Sciatic nerve (tissue), 2 donors: ENCODE measurements at places on chromosomes 2 and 18. TPM values are rescaled to one million over a fixed set of nuclear protein-coding genes. Genes with fewer than 3 reads are reported as not detected.
A peak's percentile ranks its signal among the peaks of the same experiment; 100 is the strongest.

Gene ST8SIA5
- total RNA-seq = 0.22 TPM

Gene SLC30A3
- not detected for total RNA-seq

Gene KLF11
- total RNA-seq = 23.5 TPM

DNA sequence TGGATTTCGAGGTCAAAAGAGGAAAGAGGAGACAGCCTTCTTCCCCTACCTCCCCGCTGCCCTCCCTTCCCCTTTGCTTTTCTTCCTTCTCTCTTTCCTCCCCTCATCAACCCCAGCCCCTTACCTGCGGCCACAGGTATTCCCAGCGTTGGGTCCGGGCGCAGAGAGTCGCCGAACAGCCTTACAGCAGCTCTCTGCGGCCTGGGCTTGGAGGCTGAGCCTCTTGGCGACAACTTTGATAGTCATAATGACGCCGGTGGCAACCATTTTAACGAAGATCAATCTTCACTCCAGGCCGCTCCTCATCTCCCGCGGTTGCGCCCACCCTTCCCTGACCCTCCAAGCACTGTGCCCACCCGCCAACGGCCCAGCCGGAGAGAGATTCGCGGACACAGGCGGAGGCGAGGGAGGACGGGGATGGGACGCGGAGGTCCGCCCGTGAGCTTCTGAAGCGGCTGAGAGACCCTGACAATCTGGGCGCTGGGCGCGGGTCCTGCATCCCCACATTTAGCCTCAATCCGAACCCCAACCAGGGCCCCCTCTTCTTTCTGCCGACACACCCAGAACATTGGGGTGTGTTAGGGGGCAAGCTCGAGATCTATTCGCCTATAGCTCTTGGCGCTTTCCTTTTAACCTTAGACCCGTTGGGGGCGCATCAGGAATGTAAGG, 1.5 kb upstream of the EVX2 start:
- DNase-seq = no peak

DNA sequence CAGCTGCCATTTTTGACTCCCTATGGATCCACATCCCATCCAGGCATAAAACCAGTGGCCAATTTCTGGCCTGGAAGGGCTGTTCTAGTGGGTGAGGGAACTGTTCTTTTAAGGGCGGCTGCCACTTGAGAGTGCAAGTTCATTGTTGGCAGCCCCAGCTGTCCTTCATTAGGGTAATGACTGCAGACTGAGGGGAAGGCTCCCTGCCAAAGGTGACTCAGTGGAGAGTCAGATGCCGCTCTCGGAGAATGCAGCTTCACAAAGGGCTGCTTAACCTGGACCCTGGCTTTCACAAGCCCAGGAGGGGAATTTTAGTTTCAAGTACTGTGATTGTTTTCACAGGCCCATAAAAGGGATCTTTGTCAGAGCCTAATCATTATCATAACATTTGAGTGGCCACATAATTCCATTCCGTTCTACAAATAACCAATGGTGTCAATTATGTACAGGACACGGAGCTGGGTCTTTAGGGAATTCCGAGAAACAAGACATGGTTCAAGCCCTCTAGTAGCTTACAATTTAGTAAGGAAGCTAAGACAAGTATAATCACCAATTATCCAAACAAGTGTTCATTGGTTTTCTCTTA, 235.7 kb downstream of the CDCA7 start:
- DNase-seq = peak; percentile 63
